ENCODE measurements at places on chromosomes 7 and 10.

DNA sequence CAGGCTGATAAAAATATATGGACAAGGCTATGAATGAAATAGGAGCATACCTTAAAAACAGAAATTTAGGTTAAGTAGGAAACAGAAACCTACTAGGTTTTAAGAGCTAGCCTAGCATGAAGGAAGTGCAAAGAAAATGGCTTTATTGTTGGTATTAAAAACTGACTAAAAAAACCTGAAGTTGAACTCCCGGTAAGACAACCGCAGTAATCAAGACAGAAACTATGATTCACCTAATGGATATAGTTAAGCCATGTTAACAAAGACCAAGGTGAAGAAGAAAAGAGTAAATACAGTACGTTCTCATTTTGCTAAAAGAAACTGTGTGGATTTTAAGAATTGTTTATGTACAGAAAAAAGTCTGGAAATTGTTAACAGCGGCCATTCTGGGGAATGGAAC, 2.5 kb downstream of the RTKN2 start:
- DNase-seq, result no peak

DNA sequence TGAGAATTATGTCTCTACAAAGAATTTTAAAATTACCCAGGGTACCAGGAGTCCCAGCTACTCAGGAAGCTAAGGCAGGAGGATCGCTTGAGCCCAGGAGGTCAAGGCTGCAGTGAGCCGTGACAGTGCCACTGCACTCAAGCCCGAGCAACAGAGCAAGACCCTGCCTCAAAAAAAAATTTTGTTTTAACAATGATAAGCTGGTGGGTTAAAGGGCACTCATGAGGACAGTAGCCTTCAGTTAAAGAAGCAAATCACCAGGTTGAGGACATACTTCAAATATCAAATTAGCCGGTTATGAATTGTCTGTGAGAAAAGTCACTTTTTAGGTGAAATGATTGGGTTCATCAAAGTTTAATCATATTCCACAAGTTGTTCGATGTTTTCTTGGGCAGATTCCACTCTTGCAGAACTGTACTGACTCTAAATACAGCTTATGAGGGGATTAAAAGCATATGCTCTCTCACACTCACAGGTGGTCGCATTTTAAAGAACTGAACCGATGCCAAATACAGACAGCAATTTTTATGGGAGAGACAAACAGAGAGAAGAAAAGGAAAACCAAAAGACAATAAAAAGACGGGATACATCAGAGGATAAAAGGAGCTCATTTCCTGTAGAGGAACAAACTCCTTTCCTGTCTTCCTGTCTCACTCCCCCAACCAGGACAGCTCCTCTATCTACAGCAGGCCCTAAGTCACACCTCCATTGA, 582.8 kb upstream of the NRP1 start:
- DNase-seq, result no peak

GRCh38 chr10:25047591-25048301, 31.3 kb downstream of the THNSL1 start:
- no peak for DNase-seq

DNA sequence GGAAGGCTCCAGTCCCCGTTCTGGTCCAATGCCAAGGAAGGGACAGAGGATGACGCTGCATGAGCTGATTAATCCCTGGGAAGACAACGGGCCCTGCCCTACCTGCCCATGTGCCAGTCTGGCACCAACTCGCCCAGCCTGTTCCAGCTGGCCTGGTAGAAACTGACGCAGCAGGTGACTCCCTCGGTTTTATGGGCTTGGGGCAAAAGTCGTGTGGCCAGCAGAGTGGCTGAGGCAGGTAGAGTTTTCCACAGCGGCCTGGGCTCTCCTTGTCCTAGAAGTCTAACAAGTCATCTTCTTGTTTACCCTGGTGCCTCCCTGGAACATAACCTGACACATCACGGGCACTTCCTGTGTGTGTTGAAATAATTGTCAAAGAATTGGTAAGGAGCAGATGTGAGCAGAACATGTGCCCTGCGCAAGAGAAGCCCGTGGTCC, 20.4 kb upstream of the LMTK2 start:
- DNase-seq, result no peak

DNA sequence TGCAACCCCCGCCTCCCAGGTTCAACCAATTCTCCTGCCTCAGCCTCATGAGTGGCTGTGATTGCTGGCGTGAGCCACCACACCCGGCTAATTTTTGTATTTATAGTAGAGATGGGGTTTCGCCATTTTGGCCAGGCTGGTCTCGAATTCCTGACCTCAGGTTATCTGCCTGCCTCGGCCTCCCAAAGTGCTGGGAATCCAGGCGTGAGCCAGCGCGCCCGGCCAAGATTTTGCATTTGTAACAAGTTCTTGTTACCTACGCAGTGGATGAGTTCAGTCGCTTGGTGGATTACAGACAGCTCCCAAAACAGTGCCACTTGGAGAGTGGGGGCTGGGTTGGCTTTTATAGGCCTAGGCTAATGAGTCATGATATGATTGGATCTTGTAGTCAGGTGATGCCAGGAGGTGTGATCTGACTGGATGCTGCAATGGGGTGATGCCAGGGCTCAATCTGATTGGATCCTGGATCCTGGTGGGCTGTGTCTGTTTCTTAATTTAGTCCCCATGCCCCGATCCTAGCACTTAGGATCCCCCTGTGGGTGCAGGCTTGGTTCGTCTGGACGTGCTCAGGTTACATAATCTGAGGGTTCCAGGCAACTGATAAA, 20.3 kb downstream of the SBDS start:
- DNase-seq, result no peak

DNA sequence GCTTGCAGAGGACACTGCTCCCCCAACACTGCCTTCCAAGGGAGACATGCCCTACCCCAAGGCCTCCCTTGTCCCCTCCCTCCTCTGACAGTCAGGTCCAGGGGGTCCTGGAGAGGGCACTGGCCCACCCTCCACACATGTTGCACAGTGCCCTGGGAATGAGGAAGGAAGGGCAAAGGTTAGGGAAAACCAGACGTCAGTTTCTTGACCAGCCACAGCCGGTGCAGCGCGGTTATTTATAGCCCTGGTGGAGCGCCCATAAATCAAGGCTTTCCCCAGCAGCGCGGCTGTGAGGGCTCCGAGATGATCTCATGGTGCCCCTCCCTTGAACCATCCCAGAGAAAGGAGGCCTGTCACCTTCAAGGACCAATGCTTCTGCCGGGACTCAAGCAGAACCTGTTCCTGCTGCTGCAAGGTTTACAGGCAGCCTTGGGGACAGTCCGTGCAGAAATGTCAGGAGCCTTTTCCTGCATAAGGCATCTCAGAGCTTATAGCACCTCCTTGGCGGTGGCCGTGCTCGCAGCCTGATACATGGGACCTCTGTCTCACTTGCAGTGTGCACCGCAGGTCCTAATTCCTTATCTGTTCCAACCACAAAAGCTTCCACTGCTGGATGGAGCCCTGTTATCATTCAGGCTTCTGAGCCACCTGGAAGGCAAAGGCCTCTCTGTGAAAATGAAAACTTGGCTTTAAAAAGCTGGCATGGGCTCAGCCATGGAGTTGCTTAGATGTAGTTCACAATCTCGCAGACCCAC, 127.3 kb downstream of the LHPP start:
- DNase-seq, result no peak
